ENCODE measurements at places on chromosomes 11 and 22.

DNA sequence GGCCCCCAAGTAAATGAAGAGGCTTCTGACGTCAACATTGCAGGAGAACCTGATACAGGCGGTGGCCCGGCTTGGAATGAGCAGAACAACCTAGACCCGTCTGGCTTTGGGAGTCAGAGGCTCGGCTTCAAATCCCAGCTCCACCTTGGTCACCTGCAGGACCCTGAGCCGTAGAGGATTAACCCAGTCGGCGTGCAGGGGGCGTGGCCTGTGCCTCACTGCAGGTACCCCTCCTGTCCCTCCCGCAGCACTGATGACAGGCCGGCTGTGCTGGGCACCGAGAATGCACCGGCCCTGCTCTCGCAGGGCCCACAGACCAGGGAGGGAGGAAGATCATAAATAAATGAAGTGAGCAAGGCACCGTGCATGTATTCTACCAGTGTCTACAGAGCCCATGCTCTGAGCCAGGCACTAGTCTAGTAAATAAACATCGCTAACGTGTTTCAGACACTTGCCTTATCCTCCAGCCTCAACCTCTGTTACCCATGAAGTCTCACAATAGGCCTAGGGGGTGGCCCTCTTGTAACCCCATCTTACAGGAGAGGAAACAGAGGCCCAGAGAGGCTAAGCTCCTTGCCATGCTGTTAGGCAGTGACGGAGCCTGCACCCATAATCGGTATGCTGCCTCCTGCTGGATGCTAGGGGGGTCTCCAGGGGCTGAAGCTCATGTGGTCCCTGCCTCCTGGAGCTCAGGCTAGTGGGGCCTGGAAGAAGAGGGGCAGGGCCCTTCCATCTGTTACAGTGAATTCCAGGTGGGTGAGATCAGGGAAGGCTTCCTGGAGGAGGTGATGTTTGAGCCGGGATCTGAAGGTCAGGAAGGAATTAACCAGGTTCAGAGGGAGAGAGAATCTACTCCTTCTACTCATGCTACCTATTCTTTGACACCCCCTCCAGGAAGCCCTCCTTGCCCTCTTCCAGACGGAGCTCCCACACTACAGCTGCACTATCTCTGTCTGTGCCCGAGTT lies 53.4 kb downstream of the RTL6 start:
- no peak for DNase-seq

GRCh38 chr11:122690801-122691548 lies 35.5 kb downstream of the UBASH3B start:
- no peak for DNase-seq

DNA sequence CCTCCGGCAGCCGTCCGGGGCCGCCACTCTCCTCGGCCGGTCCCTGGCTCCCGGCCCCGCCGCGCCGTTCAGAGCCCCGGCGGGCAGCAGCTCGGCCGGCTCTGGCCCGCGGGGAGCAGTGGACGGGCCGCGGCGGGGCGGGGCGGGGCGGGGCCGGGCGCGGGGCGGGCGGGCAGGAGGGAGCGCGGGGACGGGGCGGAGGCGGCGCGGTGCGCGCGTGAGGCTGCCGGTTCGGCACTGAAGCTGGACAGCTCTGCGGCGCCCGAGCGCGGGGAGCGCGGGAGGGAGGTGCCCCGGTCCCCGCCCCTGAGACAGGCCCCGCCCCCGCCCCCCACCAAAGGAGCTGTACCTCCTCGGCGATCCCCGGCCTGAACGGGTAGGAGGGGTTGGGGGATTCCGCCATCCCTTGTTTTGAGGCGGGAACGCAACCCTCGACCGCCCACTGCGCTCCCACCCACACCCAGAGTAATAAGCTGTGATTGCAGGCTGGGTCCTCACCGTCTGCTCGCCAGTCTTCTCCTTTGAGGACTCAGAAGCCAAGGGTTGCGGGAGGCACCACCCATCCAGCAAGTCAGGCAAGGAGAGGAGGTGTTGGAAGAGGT lies at the start of gene DRD2:
TSS of gene DRD2 (minus strand) at position 239 of the 602 bp plus-strand sequence. CDS start 50,747 bp downstream, outside the sequence.
- no peak for DNase-seq

DNA sequence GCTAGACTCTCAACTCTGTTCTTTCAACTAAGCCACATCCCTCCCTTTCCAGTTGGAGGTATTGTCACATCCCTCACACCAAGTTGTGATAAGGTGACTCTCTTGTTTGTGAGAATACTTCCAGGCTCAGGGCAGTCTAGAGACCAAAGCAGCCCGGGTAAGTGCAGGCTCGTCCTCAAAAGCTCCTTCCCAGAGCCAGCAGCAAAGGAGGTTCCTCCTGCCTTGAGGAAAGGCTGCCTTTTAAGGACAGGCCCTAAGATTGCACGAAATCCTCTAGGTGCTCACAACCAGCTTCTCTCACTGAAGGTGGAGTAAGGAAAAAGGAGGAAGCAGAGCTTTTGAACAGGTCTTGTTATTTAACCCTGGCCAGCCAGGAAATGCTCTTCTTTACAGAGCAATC lies 53.4 kb downstream of the SMCO4 start:
- no peak for DNase-seq

- no peak for DNase-seq
These were observed 166.2 kb downstream of the FAT3 start for GRCh38 chr11:92390783-92391182.
